ENCODE measurements at places on chromosomes 5 and 9.

DNA sequence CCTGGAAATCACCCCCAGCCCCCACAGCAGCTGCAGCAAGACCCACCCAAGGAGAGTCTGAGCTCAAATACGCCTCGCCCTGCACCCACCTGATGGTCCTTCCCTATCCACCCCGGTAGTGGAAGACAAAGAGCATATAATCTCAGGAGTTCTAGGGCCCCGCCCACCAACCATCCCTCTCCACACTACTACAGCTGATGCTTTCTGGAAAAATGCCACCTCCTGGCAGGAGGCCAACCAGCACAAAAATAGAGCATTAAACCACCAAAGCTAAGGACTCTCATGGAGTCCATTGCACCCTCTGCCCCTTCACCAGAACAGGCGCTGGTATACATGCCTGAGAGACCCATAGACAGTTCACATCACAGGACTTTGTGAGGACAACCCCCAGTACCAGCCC, 22.5 kb upstream of the NIPSNAP3A start:
- no peak for DNase-seq

- DNase-seq = no peak
Observed at GRCh38 chr5:1013238-1013947, 4.8 kb downstream of the NKD2 start.

GRCh38 chr5:174348311-174348981, 302.9 kb downstream of the NSG2 start:
- DNase-seq = no peak

DNA sequence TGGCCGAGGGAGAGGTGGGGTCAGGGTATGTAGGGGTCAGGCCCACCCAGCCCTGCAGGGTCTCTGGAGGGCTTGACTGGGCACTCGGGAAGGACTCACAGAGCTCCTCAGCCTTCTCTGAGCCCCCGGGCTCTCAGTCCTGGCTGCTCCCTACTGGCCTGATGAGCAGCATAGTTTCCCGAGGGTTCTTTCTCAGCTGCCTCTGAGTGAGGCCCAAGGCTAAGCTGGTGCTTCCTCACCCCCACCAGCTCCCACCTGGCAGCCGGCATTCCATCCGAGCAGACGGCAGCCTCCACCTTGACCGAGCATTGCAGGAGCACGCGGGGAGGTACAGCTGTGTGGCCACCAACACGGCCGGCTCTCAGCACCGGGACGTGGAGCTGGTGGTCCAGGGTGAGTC, 56.0 kb downstream of the HMCN2 start:
- no peak for DNase-seq

GRCh38 chr5:173971681-173972345, 17.2 kb upstream of the C5orf47 start:
- DNase-seq = no peak

GRCh38 chr9:2116073-2116472, 100.9 kb downstream of the SMARCA2 start:
- DNase-seq = no peak

- no peak for DNase-seq
Observed at GRCh38 chr9:34659592-34660253, 2.7 kb downstream of the CCL27 start.

Measured in DMS79 treated with DMSO at 0.1 percent for 48 hours (cell line).